ENCODE measurements at places on chromosomes 1 and 21. TPM values are rescaled to one million over a fixed set of nuclear protein-coding genes. Genes with fewer than 3 reads are reported as not detected.

GRCh38 chr1:225629483-225629882, 23.4 kb downstream of the ENAH start:
- DNase-seq = no peak

DNA sequence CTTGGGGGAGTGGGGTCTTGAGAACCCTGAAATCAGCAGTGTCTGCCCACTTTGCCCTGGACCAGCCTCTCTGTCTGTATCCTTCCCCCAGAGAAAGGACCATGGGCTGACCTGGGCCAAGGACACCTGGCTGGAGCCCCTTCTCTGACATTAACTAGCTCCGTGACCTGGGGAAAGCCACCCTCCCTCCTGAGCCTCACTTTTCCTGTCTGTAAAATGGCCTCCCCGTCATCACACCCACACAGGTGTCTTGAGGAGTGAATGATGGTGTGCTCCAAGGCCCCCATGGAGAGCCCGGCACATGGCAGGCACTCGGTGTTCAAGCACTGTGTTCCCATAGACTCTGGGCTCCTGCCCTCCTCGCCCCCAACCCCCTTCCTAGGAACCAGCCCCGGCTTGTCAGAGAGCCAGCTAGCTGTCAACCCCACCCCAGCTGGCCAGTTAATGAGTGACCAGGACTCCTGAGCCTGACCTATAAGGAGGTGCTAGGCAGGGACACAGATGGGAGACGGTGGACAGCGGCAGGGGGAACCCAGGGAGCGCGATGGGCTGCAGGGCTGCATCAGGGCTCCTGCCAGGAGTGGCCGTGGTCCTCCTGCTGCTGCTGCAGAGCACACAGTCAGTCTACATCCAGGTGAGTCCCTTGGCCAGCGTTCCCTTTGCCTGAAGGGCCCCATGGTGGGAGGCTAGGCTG, at the start of gene GUCA2B:
TSS of gene GUCA2B (plus strand) at position 504 of the 694 bp plus-strand sequence. CDS start at position 545, 41 bp downstream.
- no peak for DNase-seq

GRCh38 chr1:27778056-27778455, 5.0 kb downstream of the STX12 start:
- no peak for DNase-seq

- DNase-seq = no peak
Measured at GRCh38 chr1:33365560-33365997, 44.7 kb upstream of the A3GALT2 start.

- DNase-seq = no peak
Measured at GRCh38 chr1:216812966-216813365, 89.7 kb upstream of the ESRRG start.

GRCh38 chr1:188958461-188959115, 1519.1 kb downstream of the BRINP3 start:
- DNase-seq = no peak

Gene LRRC8D
- polyA plus RNA-seq = 41.8 TPM

Measured in left kidney (tissue), 8 donors.